ENCODE measurements at places on chromosomes 12 and 14.

DNA sequence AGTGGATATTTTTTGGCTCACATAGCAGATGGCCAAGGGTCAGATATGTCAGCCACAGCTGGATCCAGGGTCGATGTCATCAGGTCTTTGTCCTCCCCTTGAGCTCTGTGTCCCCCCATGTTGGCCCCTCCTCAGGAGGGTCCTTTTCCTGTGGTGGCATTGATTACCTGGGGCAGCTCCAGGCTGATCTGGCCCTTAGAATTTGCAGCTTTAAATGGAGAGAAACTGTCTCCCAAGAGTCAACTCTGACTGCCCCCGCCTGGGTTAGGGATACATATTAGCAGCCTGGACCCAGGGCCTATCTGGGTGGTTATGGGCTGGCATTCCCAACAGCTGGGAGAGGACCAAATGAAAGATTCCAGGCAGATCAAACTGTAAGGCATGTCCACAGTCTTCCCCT is 330.5 kb downstream of the RGS6 start:
- DNase-seq: no peak

DNA sequence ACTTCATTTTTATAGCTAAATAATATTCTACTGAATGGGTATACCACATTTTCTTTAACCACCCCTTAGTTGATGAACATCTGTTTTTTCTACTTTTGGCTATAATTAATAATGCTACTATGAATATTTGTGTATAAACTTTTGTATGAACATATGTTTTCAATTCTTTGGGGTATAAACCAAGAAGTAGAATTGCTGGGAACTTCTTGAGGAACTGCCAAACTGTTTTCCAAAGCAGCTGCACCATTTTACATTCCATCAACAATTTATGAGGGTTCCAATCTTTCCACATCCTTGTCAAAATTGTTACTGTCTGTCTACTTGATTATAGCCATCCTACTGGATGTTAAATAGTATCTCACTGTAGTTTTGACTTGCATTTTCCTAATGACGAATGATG is 221.8 kb downstream of the PRKD1 start:
- no peak for DNase-seq

GRCh38 chr12:74619884-74620283 is 82.2 kb downstream of the ATXN7L3B start:
- no peak for DNase-seq

- DNase-seq: no peak
Observed at GRCh38 chr14:72049462-72049861, 117.2 kb downstream of the RGS6 start.

DNA sequence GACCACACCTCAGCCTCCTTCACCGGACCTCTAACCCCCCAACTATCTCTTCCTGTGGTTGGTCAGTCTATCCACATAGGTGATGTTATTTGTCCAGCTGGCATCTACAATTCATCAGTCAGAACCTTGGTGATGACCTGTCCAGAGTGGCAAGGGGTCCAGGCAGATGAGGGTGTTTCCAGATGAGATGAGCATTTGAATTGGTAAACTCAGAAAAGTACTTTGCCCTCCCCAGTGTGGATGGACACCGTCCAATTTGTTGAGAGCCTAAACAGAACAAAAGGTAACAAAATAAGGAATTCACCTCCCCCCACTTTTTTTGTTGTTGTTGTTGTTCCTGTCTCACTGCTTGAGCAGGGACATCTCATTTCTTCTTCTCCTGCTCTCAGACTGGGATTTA is 34.3 kb upstream of the LRP6 start:
- DNase-seq: no peak

GRCh38 chr14:27642251-27642866 is 1044.5 kb upstream of the NOVA1 start:
- DNase-seq: no peak
